Activated gamma-delta T cell (primary cell): ENCODE measurements at places on chromosomes 1 and 21.
A peak's percentile ranks its signal among the peaks of the same experiment; 100 is the strongest.

- peak; percentile 75 for DNase-seq
Measured at GRCh38 chr1:28518000-28518744, 12.3 kb downstream of the RCC1 start.

DNA sequence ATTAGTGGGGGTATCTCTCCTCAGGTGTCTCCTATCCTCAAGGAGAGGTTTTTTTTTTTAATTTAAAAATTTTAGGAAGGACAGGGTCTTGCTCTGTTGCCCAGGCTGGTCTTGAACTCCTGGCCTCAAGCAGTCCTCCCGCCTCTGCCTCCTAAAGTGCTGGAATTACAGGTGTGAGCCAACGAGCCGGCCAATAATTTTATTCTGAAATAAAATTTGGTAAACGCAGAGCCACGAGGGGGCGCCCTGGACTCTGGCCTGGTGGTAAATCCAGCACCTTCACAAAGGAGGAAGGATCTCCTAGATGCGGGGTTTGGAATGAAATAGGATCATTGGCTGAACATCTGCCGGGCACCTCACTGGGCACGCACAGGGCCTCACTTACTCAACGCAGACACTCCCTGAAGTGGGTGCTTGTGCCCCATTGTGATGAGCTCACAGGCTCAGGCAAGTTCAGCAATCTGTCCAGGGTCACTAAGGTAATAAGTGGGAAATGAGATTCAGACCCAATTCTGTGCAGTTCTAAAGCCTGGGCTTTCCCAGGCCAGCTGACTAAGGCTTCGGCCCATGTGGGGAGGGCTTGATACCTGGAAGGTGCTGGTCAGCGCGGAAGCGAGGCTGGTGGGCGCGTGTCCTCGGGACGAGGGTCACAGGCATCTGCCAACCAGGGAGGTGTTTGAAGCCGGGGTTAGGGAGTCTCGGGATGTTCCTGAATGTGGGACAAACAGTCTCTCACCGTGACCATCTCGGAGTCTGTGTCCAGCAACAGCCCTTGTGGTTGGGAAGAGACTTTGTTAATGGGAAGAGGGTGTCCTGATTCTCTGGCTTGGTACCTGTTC is 32.7 kb upstream of the ETV3 start:
- DNase-seq: no peak

DNA sequence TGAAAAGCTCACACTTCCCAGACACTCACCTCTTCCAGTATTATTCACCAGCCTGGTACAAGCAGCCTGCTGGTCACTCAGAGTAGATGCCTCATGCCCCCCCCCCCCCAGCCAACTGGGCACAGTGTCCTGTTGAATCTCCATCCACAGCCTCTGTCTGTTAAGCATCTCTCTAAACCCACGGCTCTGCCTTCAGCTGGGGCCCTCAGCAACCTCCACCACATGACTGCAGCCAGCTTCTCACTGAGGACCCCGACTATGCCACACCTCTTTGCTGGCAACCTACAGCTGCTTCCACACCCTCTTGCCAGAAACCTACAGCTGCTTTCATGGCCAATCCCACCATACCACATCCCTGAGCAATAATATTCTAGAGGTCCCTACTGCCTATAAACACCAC is 113.1 kb downstream of the RHOU start:
- no peak for DNase-seq

DNA sequence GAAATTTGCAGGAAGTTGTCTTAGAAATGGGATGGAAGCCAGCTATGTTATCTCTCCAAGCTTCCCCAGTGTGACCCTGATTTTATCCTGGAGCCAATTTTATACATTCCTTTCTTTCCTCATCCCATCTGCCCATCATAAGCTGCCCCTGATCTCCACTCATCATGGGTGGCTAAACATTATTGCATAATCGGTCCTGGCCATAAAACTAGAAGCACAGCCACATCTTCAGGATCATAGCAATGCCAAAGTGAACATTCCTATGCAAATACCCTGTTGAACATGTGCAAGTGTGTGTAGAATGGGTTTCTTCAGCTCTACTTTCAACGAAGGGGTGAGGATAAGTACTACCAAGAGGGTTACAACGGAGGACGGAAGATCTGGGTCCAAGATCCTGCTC is 50.6 kb upstream of the COG2 start:
- no peak for DNase-seq

DNA sequence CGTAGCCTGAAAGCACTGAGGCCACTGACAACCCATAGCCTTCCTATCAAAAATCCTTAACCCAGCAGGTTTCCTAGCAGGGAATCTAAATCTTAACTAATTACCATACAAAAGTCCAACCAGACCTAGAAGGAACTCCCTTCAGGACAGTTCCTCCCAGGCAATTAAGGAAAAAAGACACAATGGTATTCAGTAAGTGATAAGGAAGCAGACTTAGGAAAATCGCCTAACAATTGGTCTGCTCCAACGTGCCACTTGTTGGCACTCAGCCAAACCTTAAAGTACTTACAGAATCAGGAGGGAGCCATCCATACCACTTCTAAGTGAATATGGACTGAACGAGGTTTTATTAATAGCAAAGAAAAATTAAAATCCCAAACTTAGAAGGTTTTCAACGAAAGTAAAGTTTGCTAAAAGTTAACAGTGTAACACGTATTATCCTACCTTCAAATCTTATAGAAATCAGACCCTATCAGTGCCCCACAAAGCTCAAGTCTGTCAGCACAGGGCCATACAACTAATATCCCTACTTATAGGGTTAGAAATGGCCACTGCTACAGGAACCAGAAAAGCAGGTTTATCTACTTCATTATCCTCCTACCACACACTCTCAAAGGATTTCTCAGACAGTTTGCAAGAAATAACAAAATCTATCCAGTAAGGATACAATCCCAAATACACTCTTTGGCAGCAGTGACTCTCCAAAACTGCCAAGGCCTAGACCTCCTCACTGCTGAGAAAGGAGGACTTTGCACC is 29.0 kb downstream of the SPATA6 start:
- DNase-seq: no peak

DNA sequence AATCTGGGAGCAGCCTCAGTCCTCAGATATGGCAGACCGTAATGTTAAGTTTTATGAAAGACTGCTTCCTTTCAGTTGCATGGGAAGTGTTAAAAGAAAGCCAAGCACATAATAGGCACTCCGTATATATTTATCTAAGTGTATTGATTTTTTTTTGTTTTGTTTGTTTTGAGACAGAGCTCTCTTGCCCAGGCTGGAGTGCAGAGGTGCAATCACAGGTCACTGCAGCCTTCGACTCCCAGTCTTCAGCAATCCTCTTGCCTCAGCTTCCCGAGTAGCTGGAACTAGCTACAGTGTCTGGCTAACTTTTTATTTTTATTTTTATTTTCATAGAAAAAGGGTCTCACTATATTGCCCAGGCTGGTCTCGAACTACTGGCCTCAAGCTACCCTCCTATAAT is 341.8 kb downstream of the USH2A start:
- no peak for DNase-seq

DNA sequence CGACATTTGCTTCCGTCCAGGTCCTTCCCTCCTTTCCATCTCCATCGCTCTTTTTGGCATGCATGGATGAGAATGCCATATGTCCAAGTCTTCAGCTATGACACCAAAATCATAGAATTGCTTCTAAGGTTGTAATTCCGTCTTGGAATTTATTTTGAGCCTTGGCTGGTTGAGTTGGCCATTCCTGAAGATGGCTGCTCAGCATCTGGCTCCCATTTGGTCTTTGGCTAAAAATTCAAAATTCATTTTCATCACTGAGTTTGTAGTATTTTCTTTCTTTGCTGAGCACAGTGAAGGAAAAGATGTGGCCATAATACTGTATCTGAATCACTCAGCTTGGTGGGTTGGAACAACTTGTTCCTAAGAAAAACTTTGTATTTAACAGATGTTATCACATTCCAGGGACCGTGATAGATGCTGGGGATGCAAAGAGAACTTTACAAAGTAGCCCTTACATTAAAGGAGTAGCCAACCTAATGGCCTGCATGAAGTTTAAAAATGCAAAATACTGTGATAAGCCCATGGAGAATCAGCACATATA is 15.6 kb downstream of the JUN start:
- DNase-seq: no peak

DNA sequence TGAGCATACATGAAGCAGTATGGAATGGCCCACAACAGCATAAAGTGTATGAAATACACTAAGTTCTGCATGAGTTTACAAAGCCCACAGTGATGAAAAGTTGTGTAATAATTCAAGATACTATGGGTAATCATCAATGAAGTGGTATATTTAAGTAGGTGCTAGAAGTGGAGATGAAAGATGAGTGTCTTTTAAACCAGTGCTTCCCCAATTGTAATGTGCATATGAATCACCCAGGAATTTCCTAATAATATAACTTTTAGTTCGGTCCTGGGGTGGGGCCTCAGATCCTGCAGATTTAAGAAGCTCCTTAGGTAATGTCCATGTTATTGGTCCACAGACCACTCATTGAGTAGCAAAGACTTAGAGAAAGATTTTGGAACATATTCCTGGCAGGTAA is 184.9 kb downstream of the DUSP10 start:
- no peak for DNase-seq

- DNase-seq: no peak
Measured at GRCh38 chr1:232283864-232284263, 346.1 kb downstream of the SIPA1L2 start.

DNA sequence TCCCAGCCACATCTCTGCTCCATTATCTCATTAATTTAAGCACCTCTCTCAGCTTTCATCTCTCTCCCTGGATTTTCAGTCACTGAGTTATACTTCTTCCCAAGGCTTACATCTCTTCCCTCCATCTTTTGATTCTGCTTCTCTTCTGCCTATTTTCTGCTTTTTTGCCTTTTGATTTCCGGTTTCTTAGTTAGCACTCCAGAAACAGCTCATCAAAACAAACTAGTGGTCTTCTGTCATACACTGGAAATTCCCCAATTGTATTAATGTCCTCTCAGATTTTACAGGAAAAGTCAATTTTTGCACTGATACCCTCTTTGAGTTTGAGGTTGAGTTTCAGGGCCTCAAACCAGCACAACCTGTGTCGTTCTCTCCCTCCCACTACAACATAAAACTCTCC is 1.5 kb downstream of the LCE3E start:
- no peak for DNase-seq

DNA sequence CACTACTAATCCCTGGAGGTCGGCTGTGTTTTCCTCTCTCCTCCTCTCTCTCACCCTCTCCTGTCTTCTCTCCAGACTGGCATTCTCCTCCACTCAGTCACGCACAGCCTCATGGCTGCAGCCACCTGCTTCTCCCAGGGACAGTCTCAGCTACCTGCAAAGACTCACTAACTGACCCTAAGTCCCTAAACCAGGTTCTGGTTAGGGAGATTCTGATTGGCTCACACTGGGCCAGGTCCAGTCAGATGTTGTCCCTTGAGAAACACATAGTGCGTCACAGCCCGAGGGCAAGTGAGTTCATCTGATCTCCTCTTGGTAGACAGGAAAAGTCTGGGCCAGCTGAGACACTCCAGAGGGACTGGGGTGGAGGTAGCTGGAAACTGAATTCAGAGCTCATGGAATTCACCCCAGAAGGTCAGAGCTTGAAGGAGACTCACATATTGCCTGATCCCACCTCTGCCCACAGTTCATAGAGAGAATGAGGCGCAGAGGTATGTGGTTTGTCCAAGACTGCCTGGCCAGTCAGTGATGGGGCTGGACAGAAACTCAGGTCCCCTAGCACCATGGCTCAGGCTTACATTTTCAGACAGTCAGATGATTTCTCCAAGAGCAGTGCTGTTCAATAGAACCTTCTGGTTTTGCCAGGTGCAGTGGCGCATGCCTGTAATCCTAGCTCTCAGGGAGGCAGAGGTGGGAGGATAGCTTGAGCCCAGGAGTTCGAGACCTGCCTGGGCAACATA is 40.4 kb upstream of the RPL11 start:
- no peak for DNase-seq

- DNase-seq: no peak
Measured at GRCh38 chr1:56444960-56445646, 134.3 kb downstream of the PLPP3 start.

DNA sequence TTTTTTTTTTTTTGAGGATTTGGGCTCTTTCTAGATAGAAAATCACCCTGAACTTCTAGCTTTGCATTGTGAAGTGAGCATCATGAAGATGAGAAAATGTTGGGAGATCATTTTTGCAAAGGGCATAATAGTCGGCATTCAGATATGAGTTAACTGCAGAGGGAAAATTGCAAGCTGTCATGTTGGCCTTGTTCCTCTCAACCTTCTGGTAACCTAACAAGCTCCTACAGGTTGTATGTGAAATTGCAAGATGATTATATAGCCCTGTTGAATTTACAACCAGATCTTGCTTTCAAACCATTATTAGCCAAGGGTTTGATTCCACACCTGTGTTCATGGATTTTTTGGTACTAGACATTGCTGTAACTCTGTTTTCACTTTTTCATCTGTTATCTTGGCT is 2.2 kb downstream of the ELOA start:
- no peak for DNase-seq
